ENCODE measurements at places on chromosomes 7 and 10.
A peak's percentile ranks its signal among the peaks of the same experiment; 100 is the strongest.

DNA sequence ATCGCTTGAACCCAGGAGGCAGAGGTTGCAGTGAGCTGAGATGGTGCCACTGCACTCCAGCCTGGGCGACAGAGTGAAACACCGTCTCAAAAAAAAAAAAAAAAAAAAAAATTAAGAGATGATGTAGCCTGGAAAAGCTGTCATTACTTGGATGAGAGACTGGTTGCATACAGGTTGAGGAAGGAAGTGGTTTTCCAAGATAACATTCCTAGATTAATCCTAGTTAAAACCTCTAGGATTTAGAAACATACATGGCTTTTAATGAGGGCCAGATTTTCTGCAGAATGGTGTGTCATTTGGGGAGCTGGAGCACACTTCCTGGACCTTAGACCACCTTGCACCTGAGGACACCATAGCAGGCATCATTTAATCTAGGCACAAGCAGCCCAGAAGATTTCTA, 17.8 kb downstream of the VWA2 start:
- no peak for DNase-seq

DNA sequence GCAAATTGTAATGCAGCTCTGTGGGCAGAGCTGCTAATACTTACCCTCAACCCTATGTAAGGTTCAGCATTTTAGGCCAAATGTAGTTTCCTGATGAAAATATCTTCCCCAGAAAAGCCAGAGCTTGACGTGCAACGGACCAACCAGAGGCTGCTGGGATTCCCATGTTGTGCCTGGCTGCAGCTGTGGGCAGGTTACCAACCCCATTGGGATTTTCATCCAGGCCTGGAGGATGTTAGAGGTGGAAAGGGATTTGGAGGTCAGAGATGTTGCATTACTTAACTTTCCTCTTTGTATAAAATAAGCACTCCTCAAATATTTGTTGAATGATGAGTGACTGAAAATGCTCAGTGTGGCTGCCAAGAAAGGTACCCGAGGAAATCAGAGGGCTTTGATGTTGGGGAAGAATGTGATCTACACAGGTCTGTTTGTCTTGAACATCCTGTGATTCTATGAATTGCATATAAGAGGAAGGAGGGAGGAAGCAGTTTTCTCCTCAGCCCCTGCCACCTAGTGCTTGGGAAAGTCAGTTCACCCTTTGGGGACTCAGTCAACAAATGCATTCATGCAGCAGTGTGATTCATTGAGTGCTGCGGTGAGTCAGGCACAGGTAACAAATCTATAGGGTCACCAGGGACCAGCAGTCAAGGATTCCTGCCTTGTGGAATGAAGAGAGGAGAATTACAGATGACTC, 487.2 kb downstream of the RPS24 start:
- no peak for DNase-seq

GRCh38 chr7:47570649-47571050, 11.3 kb downstream of the TNS3 start:
- no peak for DNase-seq

GRCh38 chr7:120709252-120709971, 148.5 kb downstream of the TSPAN12 start:
- no peak for DNase-seq

GRCh38 chr10:33419311-33419710, 84.8 kb upstream of the NRP1 start:
- DNase-seq: no peak

DNA sequence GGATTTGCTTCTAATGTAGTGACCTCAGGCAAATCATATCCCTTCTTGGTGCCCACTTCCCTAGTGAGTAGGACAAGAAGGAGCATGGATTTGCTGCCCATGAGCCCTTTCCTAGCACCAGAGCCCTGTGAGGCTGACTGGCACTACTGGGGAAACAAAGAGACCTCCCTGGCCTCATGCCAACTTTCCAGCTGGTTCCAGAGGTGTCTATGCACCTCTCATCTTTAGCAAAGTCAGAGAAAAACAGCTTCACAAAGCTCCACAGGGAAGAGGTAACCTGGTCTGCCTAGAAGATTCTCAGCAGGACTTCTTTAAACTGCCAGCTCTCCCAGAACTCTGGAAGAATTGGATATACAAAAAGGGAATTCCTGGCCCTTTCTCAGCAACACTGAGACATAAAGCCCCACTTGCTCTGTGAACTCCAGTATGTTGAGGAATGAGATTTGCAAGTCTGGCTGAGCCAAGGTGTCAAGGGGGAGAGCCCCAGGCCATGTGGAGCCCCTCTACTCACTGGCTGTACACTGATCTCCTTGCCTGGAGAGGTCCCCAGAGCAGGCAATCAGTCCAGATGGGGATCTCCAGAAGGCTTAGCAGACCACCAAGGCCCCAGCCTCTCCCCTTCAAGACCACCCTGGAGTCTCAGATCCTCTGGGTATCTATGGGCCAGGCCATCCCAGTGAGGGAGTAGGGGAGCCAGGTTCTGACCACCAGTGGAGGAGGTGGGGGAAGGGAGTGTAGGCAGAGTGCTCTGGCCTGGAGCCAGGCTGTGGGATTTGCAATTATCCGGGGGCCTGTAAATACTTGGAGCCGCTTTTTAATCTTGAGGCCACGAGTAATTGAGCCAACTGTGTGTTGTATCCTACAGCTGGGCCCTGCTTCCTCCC, 24.4 kb upstream of the RBM20 start:
- DNase-seq: no peak

- DNase-seq: no peak
These were observed 221.6 kb downstream of the TCF7L2 start for GRCh38 chr10:113171662-113172061.

- no peak for DNase-seq
These were observed 62.0 kb downstream of the CUBN start for GRCh38 chr10:17067376-17068264.

- no peak for DNase-seq
These were observed 175.9 kb downstream of the USP6NL start for GRCh38 chr10:11435581-11435981.

GRCh38 chr7:37970211-37970610, 49.8 kb downstream of the EPDR1 start:
- no peak for DNase-seq

DNA sequence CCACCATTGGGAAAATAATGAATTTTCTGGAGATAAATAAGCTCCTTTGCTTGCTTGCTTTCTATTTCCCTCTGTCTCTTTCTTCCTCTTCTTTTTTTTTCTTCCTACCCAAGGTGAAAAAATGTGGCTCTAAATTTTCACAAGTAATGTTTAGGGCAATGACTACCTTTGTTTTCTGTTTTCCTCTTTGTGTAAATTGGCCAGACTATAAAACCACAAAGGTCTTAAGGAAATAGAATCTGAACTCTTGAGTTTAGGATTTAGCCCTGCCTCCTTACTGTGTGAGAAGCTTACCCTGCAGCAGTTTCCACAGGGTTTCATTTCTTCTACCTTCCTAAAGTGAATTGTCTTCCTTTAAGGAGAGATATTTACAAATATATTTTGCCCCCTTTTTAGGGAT, 330.4 kb downstream of the ARL4A start:
- DNase-seq: no peak

- DNase-seq: no peak
These were observed 25.5 kb upstream of the SLC29A3 start for GRCh38 chr10:71293446-71294084.

GRCh38 chr7:98189559-98189958, 21.7 kb upstream of the BHLHA15 start:
- DNase-seq: no peak

GRCh38 chr10:132721725-132722124, 64.2 kb downstream of the NKX6-2 start:
- no peak for DNase-seq

DNA sequence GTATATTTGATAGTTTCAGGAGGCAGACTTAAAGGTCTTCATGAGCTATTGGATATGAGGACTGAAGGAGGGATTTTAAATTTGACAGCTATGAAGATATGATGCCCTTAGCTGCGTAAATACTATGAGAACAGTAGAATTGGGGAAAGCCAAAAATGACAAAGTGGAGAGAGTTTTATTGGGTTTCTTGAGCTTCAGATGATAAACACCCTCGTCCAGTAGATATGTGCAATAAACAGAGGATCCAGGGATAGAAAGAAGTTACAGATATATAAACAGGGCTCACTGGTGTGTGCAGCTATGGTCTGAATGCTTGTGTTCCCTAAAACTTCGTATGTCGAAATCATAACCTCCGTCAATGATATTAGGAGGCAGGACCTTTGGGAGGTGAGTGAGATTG, 131.3 kb downstream of the INHBA start:
- DNase-seq: no peak

GRCh38 chr7:3165681-3166580, 122.3 kb upstream of the CARD11 start:
- DNase-seq: no peak

- no peak for DNase-seq
These were observed 227.2 kb upstream of the PITRM1 start for GRCh38 chr10:3399756-3400155.

DNA sequence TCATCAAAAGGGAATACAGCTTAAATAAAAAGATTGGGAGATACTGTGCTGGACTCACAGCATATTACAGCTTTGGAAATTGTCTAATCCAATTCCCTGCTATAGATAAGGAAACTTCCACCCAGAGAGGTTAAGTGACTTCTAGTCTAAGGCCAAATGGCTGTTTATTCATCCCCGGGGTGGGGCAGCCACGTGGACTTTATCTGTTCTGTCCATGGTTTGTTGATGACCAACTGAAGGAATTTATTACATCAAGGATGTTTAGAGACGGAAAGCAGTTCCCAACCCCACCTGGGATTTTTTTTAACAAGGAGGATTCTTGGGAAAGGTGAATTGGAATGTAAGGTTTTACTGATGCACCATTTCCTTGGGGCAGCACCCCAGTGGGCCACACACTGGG, 88.6 kb downstream of the ATXN7L1 start:
- DNase-seq: no peak

DNA sequence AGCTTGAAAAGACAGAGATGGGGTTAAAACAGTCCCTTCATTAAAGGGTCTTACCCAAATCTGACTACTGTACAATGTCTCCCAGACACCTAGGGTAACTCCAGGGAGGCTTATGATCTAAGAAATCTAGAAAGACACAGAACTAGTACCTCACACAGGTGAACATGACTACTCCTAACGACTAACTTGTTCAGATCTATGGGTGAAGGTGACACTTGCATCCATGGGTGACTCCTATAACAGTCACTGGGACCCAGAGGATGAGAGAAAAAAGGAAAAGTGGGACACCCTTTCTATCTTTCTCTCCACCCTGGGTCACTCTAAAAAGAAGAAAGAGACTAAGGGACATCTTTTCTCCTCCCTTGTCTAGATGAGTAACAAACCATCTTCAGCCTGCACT, 19.2 kb downstream of the AKR1C8 start:
- DNase-seq: no peak

DNA sequence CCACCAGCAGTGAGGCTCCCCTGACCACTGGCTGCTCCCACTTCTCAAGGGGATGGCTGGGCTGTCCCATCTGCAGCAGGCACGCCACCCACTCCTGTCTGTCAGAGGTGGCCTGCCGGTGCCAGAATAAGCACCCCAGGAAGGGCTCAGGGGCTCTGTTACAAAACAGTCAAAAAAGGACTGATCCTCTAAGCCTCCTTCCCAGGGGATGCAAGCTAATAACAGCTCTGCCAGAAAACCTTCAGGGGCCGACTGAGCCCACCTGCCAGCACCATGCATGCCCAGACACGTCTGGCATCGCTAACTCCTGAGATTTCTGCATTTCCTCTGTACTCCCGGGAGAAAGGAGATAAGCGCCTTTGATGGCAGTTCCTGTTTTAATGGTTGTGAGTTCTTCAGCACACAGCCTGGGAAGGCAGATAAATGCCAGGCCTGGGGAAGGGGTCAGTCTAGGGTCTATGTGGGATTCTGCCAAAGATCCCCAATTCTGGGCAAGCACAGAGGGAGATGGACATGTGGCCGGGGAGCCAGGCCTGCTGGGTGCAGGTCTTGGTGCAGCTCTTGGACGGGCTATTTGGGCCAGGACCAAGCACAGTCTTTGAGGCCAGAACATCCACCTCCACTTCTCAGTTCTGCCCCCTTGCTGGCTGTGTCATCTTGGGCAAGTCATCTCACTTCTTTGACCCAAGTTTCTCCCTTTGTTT, 128.4 kb downstream of the ARHGAP22 start:
- DNase-seq: peak; percentile 5

- no peak for DNase-seq
These were observed 31.2 kb upstream of the MNX1 start for GRCh38 chr7:157041514-157042277.

DNA sequence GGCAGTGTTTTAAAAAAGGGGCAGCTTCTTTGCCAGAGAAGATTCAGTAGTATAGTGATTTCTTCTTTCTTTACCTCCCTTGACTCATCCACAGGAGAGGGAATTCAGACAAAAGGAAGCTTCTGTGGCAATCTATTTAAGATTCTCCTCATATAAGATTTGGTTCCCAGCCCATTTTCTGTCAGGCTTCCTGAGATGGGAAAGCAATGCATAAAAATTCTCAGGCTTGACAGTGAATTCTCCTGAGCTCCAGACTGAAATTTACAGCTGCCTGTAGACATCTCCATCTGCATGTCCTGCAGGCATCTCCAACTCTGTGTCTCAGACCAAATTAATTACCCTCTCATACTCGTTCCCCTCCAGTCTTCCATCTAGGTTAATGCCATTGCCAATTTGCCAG, 72.8 kb downstream of the TSPAN12 start:
- DNase-seq: no peak

DNA sequence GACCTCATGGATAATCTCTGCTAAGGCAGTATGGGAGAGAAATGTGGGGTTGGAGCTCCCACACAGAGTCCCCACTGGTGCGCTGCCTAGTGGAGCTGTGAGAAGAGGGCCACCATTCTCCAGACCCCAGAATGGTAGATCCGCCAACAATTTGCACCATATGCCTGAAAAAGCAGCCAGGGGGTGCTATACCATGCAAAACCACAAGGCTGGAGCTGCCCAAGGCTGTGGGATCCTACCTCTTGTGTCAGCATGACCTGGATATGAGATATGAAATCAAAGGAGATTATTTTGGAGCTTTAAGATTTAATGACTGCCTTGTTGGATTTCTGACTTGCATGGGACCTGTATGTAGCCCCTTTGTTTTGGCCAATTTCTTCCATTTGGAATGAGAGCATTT, 27.0 kb upstream of the SAMD9L start:
- DNase-seq: no peak

GRCh38 chr10:12699258-12699700, 302.2 kb downstream of the CCDC3 start:
- no peak for DNase-seq

DNA sequence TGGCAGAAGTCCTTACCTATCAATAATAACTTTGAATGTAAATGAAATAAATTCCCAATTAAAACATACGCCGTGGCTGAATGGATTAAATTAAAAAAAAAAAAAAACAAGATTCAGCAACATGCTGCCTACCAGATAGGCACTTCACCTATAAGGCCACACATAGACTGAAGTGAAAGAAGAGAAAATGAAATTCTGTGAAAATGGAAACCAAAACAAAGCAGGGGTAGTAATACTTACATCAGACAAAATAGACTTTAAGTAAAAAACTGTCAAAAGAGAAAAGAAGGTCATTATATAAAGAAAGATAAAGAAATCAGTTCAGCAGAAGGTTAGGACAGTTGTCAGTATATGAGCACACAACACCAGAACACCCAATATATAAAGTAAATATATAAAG, 55.3 kb downstream of the TCAF1 start:
- no peak for DNase-seq

Measured in progenitor cell of endocrine pancreas (in vitro differentiated cells).